Stimulated activated CD4-positive, alpha-beta T cell treated with anti-CD3 and anti-CD28 coated beads, TNF-alpha, amount 100 ng/mL, for 24 hours (primary cell): ENCODE measurements at places on chromosomes 2 and 18.

DNA sequence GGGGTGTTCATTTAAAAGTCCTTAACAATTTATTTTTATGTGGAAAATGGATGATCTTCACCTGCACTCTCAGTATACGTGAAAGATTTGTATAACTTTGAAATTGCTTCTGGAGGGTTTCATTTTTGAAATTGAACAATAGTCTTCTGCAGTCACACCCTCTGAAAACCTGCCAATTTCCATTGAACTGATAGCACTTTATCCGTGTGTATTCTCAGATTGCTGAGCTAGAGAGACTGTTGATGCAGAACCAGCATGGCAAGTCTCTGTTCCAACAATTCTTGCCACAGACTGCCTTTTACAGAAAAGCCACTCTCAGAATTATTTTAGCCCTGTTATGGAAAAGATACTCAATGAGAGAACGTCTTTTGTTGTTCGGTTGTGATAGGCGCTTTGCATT, 6.6 kb upstream of the GULP1 start:
- DNase-seq = no peak

DNA sequence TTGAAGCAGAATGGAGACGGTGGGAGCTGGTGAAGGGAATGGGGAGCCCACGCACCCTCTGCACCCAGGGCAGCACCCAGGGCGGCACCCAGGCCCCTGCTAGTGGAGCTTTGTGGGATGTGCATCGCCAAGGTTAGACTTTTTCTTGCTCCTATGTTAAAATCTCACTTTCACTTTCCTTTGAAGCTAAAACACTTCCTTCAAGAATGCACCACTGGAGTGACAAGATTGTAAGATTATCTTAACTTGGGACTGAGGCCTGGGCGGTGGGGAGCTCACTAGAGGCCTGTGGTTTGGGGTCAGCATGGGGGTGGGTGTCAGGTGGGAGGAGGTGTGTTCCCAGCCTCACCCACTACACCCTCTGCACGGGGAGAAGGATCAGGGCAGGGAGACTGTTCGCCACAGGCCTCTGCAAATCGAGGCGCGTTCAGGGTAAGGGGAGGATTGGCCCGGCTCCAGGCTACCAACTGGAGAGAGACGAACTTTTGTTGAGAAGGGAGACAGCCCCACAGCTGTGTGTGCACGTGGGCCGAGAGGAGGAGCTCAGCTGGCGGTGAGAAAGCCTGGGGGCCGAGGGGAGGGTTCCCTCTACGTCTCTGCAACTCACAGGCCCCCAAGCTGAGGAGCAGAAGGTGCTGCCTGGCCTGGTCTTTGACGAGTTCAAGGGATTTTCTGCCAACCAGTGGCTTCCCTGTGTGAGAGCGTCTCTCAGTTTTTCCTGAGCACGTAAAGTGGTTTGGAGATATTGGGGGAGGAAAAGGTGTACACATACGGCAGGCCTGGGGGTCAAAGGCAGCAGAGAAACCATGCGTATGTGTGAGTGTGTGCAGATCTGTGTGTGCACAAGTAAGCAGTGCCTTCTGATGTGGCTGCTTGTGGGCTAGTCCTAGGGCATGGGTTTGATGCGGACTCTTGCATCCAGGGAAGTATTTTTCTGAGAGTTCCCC, 147.7 kb downstream of the KLHL29 start:
- peak; percentile 47 for DNase-seq

- DNase-seq = no peak
These were observed 226.7 kb downstream of the GULP1 start for GRCh38 chr2:188518381-188518780.

DNA sequence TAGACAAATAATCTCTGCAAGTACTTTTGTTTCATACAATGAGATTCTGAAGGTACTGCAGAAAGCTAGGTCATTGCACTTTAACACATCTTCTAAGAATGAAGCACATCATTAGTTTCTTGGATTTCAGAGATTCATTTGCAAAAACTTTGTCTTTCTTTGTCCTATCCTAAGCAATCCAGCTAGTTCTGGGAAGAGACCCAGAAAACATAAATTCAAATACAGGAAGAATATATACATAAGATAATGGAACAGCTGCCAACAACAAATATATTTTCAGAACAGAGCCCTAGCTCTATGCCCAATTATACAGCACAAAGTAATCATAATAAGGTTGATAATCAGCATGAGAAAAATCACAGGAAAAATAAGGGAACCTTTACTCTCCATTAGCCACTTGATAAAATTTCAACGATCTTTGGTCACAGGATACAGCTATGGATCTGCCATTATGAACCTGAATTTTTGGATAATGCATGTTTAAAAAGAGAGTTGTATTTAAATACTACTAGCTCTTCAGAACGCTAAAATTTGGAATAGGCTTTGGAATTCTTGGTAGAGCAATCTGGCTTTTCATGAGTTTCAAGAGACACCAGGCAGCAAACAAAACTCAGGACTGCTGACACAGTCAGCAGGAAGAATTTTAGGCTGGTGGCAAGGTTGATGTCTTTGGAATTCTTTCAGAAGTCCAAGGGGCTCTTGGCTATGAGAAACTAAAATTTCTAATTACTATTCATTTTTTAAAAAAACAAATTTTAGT, 250.4 kb upstream of the SMIM21 start:
- DNase-seq = no peak
